ENCODE measurements at places on chromosomes 3 and 15.

DNA sequence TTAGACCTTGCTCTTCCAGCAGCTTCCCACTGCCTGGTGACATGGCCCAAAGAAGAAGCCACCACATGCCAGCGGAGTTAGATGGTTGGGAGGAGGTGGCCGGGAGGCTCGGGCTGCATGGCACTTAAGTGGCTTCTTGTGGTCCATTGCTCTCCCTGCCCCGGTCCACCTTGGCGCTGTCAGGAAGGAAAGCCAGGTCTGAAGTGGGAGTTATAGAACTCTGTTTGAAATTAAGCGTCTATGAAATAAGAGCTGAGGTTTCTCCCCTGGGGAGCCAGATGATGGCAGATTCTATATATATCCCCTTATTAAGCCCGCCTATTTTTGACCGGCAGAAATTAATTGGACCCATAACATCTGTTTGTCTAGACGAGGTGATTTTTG lies 61.2 kb downstream of the ITGA11 start:
- H3K4me3 ChIP-seq = no peak overlapping the region
- DNase-seq = no peak
- H3K27me3 ChIP-seq = peaks cover 13% of the 10 kb centered on the region
- no peaks in the 10 kb centered on the region for H3K36me3 ChIP-seq

GRCh38 chr15:64774629-64775493 lies 528 bp downstream of the RBPMS2 start:
- peak overlapping the region; percentile 67 for H3K4me3 ChIP-seq
- peaks cover 4% of the 10 kb centered on the region for H3K4me1 ChIP-seq
- H3K27ac ChIP-seq = no peak overlapping the region
- DNase-seq = no peak

GRCh38 chr3:9226326-9226725 lies 23.1 kb downstream of the SRGAP3 start:
- no peaks in the 10 kb centered on the region for H3K4me1 ChIP-seq
- H3K36me3 ChIP-seq = peaks cover 3% of the 10 kb centered on the region
- no peak for DNase-seq
- H3K27me3 ChIP-seq = peaks cover 4% of the 10 kb centered on the region

GRCh38 chr3:31661286-31661685 lies 128.6 kb downstream of the STT3B start:
- H3K27me3 ChIP-seq = no peaks in the 10 kb centered on the region
- H3K4me1 ChIP-seq = no peaks in the 10 kb centered on the region
- H3K36me3 ChIP-seq = peaks cover 81% of the 10 kb centered on the region
- H3K4me3 ChIP-seq = no peak overlapping the region
- peak overlapping the region; percentile 76 for H3K27ac ChIP-seq

- H3K27me3 ChIP-seq = no peaks in the 10 kb centered on the region
- peak overlapping the region; percentile 51 for H3K4me3 ChIP-seq
- H3K4me1 ChIP-seq = peaks cover 44% of the 10 kb centered on the region
- peaks cover 9% of the 10 kb centered on the region for H3K36me3 ChIP-seq
- peak overlapping the region; percentile 89 for H3K27ac ChIP-seq
These were observed 61.6 kb upstream of the CD200R1L start for GRCh38 chr3:112908252-112908651.

- H3K27me3 ChIP-seq = no peaks in the 10 kb centered on the region
- peak overlapping the region; percentile 93 for H3K27ac ChIP-seq
- peaks cover 39% of the 10 kb centered on the region for H3K4me1 ChIP-seq
- DNase-seq = peak; percentile 56
- peak overlapping the region; percentile 41 for H3K4me3 ChIP-seq
These were observed 2.3 kb upstream of the DNAH1 start for GRCh38 chr3:52313774-52314188.

DNA sequence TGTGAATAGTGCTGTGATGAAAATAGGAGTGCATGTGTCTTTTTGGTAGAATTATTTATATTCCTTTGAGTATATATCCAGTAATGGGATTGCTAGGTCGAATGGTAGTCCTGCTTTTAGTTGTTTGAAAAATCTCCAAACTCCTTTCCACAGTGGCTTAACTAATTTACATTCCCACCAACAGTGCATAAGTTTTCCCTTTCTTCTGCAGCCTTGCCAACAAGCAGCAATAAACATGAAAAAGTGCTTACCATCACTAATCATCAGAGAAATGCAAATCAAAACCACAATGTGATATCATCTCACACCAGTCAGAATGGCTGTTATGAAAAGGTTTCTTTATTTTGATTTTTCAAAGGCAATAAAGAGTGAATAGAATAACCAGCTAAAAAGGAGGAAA lies 1105.9 kb downstream of the NAALADL2 start:
- no peaks in the 10 kb centered on the region for H3K4me1 ChIP-seq
- no peak overlapping the region for H3K4me3 ChIP-seq
- no peaks in the 10 kb centered on the region for H3K36me3 ChIP-seq
- H3K27ac ChIP-seq = no peak overlapping the region
- peaks cover 1% of the 10 kb centered on the region for H3K27me3 ChIP-seq

DNA sequence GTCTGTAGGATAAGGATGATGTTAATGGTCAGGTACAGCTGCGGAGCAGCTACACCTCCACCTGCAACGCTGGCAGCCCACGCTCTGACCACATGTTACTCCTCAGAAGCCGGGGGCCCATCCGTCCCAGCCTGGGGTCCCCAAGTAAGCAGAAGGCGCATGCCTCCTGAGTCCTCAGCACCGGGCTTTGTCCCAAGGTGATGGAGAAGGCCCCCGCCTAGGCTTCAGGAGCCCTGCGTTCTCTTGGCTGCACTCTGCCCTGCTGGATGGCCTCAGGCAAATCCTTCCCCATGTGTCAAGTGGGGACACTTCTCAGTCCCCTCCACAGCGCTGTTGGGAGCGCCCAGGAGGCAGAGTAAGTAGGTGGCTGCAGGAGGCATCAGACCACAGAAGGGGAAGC lies 14.4 kb downstream of the STRA6 start:
- no peak for DNase-seq
- no peak overlapping the region for H3K4me3 ChIP-seq
- H3K4me1 ChIP-seq = peaks cover 2% of the 10 kb centered on the region
- H3K27ac ChIP-seq = no peak overlapping the region
- no peaks in the 10 kb centered on the region for H3K36me3 ChIP-seq

Data from memory B cell (primary cell).